ENCODE measurements at places on chromosomes 12 and 14. TPM values are rescaled to one million over a fixed set of nuclear protein-coding genes. Genes with fewer than 3 reads are reported as not detected.

IFI27 gene
- 78.2 TPM for total RNA-seq

GTF2A1 gene
- total RNA-seq, result 10.1 TPM

KRT78 gene
- total RNA-seq, result not detected

C12orf60 gene
- 0.99 TPM for total RNA-seq

WSB2 gene
- 32.9 TPM for total RNA-seq

TSPAN9 gene
- total RNA-seq, result 8.1 TPM

AQP2 gene
- not detected for total RNA-seq

STX2 gene
- total RNA-seq, result 14.1 TPM

HEBP1 gene
- total RNA-seq, result 35.3 TPM

C12orf54 gene
- not detected for total RNA-seq

BDKRB2 gene
- total RNA-seq, result 7.4 TPM

SMOC1 gene
- total RNA-seq, result 0.25 TPM

PTGER2 gene
- 1.6 TPM for total RNA-seq

HPD gene
- 1.1 TPM for total RNA-seq

CCDC175 gene
- not detected for total RNA-seq

VDR gene
- 5.0 TPM for total RNA-seq

WNT1 gene
- not detected for total RNA-seq

PLEKHH1 gene
- 0.45 TPM for total RNA-seq

RERGL gene
- not detected for total RNA-seq

ESRRB gene
- not detected for total RNA-seq

KRAS gene
- 9.2 TPM for total RNA-seq

B4GALNT1 gene
- 6.9 TPM for total RNA-seq

RASSF9 gene
- total RNA-seq, result 8.5 TPM

SDSL gene
- 5.9 TPM for total RNA-seq

PRB4 gene
- not detected for total RNA-seq

KRT75 gene
- not detected for total RNA-seq

KRT77 gene
- total RNA-seq, result not detected

REM2 gene
- total RNA-seq, result not detected

CSRP2 gene
- total RNA-seq, result 26.7 TPM

KLRD1 gene
- 0.16 TPM for total RNA-seq

NYNRIN gene
- total RNA-seq, result 45.1 TPM

MSI1 gene
- total RNA-seq, result not detected

TC2N gene
- total RNA-seq, result 1.6 TPM

OAS3 gene
- total RNA-seq, result 3.9 TPM

CTDSP2 gene
- 128 TPM for total RNA-seq

RHOJ gene
- total RNA-seq, result 7.4 TPM

NUDT14 gene
- total RNA-seq, result 11.7 TPM

NDUFA12 gene
- 16.9 TPM for total RNA-seq
